NCI-H2081 (cell line): ENCODE measurements at places on chromosomes 13 and 19.

DNA sequence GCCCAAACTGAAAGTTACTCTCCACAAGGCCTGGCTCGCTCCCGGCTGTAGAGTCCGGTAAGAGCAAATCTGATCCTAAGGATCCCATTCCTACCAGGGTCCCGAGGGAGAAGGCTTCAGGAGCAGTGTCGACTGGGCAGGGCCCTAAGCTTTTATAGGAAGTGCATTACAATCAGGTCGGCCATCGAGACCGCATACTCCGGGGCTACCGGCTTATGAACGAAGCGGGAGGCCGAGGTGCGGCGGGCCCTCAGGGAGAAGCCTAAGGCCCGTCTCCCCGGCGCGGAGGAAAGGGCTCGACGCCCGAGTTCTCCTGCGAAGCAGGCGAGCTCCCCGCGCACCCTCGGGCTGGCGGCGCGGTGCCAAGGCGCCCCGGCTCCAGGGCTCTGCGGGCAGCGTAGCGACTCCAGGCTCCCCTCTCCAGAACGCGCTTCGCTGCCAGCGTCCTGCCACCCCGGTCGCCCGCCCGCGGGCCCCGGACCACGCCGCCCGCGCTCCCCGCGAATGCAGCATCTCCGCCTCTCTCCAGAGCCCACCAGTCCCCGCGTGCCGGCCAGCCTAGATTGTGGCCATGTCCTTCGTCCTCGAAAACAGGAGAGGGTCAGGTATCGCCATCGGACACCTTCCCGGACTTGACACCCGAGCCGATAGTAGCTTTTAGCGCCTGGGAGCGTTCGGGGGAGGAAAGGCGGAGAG lies 1.4 kb downstream of the EFNB2 start:
- peak; percentile 56 for DNase-seq

GRCh38 chr13:84129966-84130365 lies 247.7 kb upstream of the SLITRK1 start:
- DNase-seq, result no peak

DNA sequence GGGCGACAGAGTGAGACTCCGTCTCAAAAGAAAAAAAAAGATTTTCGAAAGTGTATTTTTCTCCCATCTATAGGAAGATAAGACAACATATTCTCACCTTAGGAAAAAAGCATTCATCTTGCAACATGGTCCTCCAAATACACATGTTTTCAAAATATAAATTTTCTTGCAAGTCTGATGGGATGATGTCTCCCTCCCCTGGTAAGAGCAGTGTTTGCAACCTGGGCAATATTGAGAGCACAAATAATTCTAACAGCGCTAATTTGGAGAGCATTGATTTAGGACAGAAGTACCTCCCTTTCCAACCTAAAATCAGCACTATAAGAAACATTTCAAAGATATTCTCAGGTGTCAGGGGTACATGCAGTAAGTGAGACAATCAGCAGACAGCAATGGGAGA lies 61.0 kb upstream of the SHISA2 start:
- no peak for DNase-seq

GRCh38 chr13:109868578-109869311 lies 82.4 kb upstream of the IRS2 start:
- DNase-seq, result no peak

DNA sequence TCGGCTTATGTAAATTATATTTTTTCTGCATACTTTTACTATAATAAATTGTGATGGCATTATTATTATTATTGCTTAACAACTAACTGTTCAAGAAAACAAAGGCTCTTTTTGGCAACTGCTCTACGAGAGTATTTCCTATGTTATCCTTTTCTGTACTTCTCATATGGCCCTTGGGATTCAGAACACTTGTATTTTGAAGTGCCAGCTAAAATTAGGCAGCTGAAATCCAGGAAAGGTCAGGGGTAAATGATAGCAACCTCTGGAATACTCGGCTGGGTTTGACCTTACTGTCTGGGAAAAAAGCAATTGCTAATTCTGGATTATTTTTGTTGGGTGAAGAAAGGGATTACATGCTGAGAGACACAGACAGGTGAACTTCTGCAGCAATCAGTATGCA lies 23.9 kb downstream of the EDNRB start:
- DNase-seq, result no peak

DNA sequence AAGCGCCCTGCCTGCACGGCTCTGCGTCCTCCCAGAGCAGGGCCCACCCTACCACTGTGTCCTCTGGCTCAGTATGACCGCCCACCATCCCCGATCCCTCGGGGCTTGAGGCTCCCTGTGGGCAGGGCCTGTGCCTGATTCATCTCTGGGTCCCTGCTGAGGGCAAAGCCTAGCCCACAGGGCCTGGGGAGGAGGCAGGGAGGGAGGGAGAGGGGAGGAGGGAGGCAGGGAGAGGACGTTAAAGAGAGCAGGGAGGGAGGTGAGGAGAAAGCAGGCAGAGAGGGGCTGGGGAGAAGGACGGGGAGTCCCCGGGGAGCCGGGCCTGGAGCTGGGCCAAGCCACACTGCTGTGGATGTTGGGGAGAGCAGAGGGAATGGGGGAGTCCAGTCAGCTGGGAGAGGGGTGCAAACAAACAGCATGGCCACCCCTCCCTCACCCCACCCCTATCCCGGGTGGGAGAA lies 4.0 kb upstream of the ERFL start:
- DNase-seq, result no peak

GRCh38 chr13:59960683-59961082 lies 203.0 kb downstream of the DIAPH3 start:
- DNase-seq, result no peak

DNA sequence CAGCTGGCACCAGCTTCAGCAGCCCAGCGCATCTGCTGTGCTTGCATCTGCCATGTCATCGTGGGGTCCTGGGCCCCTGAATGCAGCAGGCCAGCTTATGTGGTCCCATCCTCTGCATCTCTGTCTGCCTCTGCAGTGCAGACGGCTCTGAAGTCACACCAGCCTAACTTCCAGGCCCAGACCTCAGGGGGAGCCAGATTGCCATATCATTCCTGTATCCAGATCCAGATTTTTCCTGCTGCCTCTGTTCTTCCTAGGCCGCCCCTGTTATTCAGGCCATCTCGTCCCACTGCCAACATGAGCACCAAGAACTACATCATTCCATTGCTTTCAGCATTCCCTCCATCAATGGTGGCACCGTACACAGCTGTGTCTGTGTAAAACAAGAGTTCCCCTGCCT lies 571.6 kb downstream of the UQCRFS1 start:
- DNase-seq, result no peak
